ENCODE measurements at places on chromosomes 5 and 9.

DNA sequence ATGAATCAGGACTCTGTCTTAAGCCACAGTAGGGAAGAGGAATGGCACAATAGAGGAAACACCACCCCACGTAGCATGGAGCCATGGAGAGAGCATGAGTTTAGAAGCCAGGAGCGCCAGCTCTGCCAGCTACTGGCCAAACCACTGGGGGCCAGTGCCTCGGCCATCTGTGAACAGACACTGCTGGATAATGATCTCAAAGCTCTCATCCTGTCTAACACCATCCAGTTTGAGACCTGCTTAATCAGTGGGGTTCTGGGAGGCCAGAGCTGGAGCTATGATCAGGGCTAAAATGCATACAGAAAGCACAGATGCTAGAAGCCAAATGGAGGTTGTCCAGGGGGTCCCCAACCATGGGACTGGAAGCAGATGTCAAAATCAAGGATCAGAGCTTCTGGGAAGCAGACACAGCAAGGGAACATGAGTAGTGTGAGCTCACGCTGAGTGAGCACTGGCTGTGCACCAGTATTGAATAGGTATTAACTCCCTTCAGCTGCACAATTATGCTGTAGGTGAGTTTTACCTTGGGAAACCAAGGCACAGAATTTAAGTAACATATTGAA lies 92.7 kb downstream of the KCNIP1 start:
- no peak for DNase-seq

DNA sequence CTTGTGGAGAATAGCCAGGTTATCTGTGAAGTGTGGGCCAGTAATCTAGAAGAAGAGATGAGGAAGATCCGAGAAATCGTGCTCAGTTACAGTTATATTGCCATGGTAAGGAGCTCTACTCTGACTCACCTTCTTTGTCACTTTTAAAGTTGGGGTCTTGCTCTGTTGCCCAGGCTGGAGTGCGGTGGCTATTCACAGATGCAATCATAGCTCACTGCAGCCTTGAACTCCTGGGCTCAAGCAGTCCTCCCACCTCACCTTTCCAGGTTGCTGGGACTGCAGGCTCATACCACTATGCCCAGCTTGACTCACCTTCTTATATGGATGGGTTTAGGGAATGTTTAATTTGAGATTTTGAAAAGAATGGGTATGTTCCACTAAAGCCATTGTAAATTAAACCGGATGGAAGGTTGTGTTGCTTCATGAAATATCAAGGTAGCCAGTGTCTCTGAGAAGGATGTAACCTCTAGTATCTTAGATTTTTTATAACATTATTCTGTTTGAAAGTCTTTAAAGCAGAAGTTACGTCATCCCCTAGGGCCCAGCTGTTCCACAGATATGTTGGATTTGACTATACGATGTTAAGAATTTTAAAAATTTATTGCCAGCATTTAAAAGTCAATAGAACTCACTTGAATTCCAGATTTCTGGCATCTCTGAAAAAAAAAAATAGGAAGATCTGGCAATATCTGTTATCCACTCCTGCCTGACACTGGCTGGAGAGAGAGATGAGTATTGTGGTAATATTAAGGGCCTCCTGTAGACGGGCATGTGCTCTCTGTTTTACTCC lies 5.1 kb downstream of the CNOT8 start:
- no peak for DNase-seq

GRCh38 chr9:21974722-21975409 lies 19.3 kb downstream of the CDKN2A start:
- peak; percentile 61 for DNase-seq

DNA sequence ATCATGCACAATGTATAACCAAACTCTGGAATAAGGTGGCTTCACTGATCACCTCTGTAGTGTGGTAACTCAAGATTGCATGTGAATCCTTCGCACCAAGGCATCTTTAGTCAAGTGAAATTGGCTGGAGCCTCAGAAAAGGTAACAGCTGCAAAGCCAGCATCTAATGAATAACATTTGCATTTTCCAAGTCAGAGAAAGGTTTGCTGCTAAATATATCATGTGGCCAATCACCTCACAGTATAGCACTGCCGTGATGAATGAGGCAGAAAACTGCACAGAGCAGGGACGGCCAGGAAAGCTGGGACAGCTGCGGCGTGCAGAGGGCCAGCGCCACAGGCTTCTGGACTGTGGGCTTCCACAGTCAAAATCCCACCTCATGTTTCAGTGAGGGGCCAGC lies 18.5 kb downstream of the MRPS27 start:
- DNase-seq: no peak

DNA sequence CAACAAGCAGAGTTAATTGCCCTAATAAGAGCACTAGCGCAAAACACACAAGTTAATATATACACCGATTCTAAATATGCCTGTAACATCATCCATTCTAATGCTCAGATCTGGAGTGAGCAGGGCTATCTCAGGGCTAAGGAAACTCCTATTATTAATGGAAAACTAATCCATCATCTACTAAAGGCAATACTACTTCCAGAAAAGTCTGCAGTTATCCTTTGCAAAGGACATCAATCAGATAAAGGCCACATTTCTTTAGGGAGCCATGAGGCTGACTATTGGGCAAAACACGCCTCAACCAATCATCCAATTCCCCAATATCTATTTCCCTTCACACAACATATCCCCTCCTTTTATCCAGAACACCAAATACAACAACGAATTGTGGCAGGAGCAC lies 1032.3 kb upstream of the NUDT12 start:
- DNase-seq: no peak

GRCh38 chr5:137320056-137321045 lies 178.8 kb downstream of the SPOCK1 start:
- no peak for DNase-seq

GRCh38 chr5:195401-196160 lies 4.3 kb downstream of the LRRC14B start:
- no peak for DNase-seq

- no peak for DNase-seq
Measured at GRCh38 chr5:129382921-129383672, 77.0 kb upstream of the ADAMTS19 start.

DNA sequence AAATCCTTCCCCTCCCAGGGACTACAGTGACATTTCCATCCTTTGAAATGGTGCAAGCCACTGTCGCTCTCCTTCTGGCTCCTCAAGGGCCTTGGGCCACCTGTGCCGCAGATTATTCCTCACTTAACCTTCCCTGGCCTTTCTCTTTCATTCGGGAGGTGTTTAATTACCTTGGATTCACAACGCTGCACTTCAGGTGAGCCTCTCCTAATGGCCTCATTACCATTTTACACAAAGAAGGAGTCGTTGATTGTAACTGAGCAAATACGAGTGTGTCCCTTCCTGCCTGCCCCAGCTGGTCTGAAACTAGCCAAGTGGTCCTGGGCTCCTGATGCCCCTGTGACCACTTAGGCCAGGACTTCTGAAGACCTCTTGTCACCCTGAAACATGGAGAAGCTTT lies 205.0 kb downstream of the CRB2 start:
- no peak for DNase-seq

DNA sequence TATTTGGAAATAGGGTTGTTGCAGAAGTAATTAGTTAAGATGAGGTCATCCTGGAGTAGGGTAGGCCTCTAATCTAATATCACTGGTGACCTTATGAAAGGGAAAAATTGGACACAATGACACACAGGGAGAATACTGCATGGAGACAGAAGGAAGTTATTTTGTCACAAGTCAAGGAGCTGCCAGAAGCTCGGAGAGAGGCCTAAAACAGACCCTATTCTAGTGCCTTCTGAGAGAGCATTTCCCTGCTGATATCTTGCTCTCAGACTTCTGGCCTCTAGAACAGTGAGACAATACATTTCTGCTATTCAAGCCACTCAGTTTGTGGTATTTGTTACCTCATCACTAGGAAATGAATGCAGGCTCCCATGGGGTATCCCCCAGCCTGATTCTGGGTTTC lies 332.9 kb downstream of the CSNK1G3 start:
- DNase-seq: no peak

- DNase-seq: no peak
Measured at GRCh38 chr9:132651259-132651658, 18.5 kb downstream of the DDX31 start.

GRCh38 chr9:5015934-5016333 lies 30.9 kb downstream of the JAK2 start:
- no peak for DNase-seq

- no peak for DNase-seq
Measured at GRCh38 chr5:105460721-105461120, 1898.1 kb upstream of the NUDT12 start.

DNA sequence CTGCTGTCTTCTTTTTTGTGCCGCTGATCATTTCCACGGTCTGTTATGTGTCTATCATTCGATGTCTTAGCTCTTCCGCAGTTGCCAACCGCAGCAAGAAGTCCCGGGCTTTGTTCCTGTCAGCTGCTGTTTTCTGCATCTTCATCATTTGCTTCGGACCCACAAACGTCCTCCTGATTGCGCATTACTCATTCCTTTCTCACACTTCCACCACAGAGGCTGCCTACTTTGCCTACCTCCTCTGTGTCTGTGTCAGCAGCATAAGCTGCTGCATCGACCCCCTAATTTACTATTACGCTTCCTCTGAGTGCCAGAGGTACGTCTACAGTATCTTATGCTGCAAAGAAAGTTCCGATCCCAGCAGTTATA lies 17.1 kb downstream of the F2R start:
- DNase-seq: no peak

GRCh38 chr9:93673839-93674334 lies 97.5 kb downstream of the PHF2 start:
- no peak for DNase-seq

DNA sequence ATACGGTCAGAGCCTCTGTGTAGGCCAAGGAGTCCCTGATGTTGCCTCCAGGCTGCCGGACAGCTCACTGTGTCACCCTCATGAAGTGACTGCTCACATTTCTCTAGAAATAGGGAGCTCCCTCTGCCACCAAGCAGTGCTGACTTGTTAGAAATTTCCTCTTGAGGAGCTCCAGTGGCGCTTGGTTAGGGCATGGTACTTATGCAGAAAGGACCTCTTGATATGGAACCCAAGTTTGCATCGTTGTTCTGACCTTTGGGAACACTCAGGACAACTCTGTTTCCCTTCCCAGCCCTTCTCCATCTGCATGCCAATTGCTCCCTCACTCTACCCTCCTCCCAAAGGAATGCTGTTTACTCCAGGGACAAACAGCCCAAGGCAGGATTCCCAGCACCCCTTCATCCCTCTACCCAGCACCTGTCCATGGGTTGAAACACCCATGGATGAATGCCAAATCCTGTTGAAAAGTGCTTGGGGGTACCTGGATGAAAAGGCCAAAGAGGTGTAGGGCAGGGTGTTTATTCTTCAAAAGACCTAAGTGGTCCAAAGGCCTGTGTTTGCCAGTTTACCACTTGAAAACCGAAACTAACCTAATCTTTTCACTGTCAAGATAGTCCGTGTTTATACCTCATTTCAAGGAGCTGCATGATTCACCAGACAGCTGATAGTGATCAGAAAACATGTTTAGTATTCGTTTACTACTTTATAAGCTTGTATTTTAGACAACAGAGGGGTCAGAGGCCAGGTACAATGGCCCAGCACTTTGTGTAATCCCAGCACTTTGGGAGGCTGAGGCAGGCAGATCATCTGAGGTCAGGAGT lies 51.1 kb downstream of the KLF4 start:
- DNase-seq: no peak

Measured in stimulated activated CD4-positive, alpha-beta T cell treated with anti-CD3 and anti-CD28 coated beads, Interleukin-2, amount 100 ng/mL, for 4 hours (primary cell).